Transverse colon (tissue), 4 donors: ENCODE measurements at places on chromosomes 3 and 15. TPM values are rescaled to one million over a fixed set of nuclear protein-coding genes. Genes with fewer than 3 reads are reported as not detected.

DNA sequence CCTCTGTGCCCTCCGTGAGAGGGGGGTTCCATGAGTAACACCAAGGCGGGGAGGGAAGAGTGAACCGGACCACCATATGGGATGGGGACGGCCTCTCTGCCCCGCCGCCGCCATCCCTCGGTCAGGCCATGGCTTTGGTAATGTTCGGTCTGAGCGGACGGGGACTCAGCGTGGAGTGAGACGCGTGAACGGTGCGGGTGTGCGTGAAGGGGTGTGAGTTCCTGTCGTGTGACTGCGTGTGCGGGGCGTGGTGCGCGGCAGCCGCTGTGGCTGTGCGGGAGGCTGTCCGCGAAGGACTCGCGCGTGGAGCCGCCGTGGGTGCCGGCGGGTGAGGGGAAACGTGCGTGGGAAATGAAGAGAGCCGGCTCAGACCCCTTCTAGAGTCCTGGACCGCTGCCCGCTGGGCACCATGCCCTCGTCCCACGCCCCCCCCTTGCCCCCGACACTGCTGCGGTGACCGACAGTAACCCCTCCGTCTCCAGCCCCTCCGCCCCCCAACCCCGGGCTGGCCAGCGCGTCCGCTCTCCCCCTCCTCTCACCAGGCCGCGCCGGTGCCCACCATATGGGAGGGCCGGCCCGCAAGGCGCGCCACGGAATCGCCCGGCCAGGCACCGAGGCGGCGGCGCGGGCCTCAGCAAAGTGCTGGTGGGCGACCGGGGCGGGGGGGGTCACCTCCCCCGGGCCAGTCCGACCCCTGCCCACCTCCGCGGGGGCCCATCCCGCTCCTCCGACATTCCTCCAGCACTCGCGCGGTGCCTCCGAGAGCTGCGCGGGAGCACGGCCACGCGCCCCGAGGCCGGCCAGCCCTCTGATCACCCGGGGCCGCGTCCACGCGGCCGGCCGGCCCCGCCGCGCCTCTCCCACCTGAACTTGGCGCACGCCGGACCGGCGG lies 589 bp downstream of the KLF15 start:
- peaks cover 59% of the 10 kb centered on the region for H3K27me3 ChIP-seq
- H3K4me1 ChIP-seq = peaks cover 14% of the 10 kb centered on the region
- H3K27ac ChIP-seq = peak overlapping the region; percentile 77
- no peaks in the 10 kb centered on the region for H3K36me3 ChIP-seq

- H3K27me3 ChIP-seq = no peaks in the 10 kb centered on the region
- H3K4me1 ChIP-seq = peaks cover 7% of the 10 kb centered on the region
- H3K36me3 ChIP-seq = no peaks in the 10 kb centered on the region
- no peak for DNase-seq
- no peak overlapping the region for H3K27ac ChIP-seq
Measured at GRCh38 chr15:40314723-40315276, 7.1 kb upstream of the PLCB2 start.

GRCh38 chr3:81962396-81962795 lies 201.0 kb upstream of the GBE1 start:
- H3K4me1 ChIP-seq = no peaks in the 10 kb centered on the region
- H3K27me3 ChIP-seq = no peaks in the 10 kb centered on the region
- no peak overlapping the region for H3K27ac ChIP-seq
- DNase-seq = no peak
- H3K36me3 ChIP-seq = no peaks in the 10 kb centered on the region

- H3K4me1 ChIP-seq = peaks cover 8% of the 10 kb centered on the region
- H3K27ac ChIP-seq = peak overlapping the region; percentile 85
- H3K36me3 ChIP-seq = no peaks in the 10 kb centered on the region
- H3K27me3 ChIP-seq = no peaks in the 10 kb centered on the region
- DNase-seq = peak; percentile 62
Measured at GRCh38 chr15:31392761-31393401, 66.2 kb downstream of the KLF13 start.

DNA sequence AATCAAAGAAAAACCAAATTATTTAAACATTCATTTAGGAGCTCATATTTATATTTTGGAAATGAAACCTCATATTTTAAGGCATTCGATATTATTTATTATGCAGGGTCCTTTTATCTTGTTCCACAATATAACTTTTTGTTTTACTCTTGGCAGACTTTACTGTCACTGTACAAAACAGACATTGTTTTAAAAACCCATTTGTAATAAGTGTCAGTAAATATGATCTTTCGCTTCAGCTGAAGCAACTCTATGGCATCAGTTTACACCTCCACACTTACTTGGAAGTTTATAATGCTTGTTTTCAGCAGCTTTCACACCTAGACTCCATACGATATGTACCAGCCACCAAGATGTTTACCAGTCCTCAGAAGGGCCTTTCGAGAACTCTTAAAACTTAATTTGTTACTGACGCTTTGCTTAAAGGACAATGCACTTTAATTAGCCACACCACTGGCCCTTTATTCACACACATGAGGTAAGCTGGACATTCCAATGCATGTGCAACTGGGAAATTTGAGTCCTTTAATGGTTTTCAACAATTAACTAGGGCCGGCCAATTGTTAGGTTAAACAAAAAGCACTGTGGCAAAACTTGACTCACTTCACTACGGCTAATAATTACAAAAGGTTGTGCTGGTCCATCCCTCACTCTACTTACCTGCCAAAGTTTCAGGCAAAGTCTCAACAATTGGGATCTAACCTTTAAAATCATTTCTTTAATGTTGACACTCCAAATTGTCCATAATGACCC lies 16.7 kb downstream of the WWTR1 start:
- no peak for DNase-seq
- H3K27me3 ChIP-seq = peaks cover 80% of the 10 kb centered on the region
- no peaks in the 10 kb centered on the region for H3K36me3 ChIP-seq
- H3K27ac ChIP-seq = peak overlapping the region; percentile 7

DNA sequence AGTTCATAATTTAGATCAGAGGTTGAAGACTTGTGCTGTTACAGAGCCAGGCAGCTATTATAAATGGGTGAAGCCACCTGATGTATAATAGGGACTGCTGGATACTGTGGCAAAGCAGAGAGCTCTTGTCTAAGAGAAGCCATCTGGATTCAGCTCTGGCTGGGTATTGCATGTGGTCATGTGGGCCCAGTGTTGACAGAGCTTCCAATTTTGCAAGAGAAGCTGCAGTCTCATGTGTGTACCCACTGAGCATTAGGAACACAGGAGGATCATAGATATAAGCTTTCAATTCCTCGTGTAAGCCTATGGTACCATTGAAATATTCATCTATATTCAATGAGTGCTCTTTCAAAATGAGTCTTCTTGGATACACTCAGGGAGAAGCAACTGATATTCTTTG lies 303.9 kb upstream of the SLCO3A1 start:
- no peaks in the 10 kb centered on the region for H3K27me3 ChIP-seq
- H3K27ac ChIP-seq = no peak overlapping the region
- no peak overlapping the region for H3K4me3 ChIP-seq
- no peaks in the 10 kb centered on the region for H3K36me3 ChIP-seq
- no peak for DNase-seq
- H3K4me1 ChIP-seq = no peaks in the 10 kb centered on the region

DNA sequence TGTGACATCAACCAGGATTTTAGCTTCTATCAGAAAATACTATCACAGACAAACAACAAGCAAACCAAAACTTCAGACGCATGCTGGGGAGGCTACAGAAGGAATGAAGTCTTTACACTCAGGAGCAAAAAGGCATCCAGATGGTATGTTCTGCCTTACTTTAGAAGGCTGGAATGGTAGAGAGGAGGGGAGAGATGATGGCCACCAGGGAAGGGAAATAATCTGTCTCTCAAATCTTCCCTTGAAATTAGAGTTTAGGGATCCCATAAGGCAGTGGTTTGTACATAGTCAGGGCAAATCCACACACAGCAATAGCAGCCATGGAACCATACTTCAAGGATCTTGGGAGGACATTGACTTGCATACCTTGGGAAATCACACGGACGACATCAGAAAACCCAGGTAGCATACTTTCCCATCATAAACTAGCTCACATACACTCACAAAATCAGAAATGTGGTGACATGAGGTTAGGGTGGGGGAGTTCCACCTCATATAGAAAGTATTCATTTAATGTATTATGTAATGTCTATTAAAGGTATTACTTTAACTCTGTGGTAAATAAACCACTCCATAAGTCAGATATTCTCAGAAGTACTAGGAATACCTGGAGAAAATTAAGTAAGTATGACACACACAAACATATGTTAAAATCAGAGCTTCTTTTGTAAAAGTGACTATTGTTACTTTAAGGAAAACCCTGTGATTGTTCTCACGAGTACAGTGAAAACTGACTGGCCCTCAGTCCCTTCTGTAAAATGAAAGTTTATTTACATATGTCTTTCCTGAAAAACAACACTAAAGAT lies 9.4 kb downstream of the BTLA start:
- H3K27me3 ChIP-seq = no peaks in the 10 kb centered on the region
- no peaks in the 10 kb centered on the region for H3K36me3 ChIP-seq
- H3K4me3 ChIP-seq = no peak overlapping the region

GRCh38 chr15:57640930-57641682 lies 49.4 kb downstream of the MYZAP start:
- peaks cover 2% of the 10 kb centered on the region for H3K4me1 ChIP-seq
- no peak overlapping the region for H3K4me3 ChIP-seq
- H3K27ac ChIP-seq = no peak overlapping the region
- DNase-seq = no peak
- H3K36me3 ChIP-seq = no peaks in the 10 kb centered on the region
- no peaks in the 10 kb centered on the region for H3K27me3 ChIP-seq

GRCh38 chr3:46935168-46935858 lies 41.2 kb downstream of the CCDC12 start:
- no peaks in the 10 kb centered on the region for H3K27me3 ChIP-seq
- H3K36me3 ChIP-seq = peaks cover 7% of the 10 kb centered on the region
- peak overlapping the region; percentile 67 for H3K27ac ChIP-seq
- peak; percentile 58 for DNase-seq
- no peak overlapping the region for H3K4me3 ChIP-seq

- H3K4me1 ChIP-seq = no peaks in the 10 kb centered on the region
- H3K4me3 ChIP-seq = no peak overlapping the region
- H3K27me3 ChIP-seq = no peaks in the 10 kb centered on the region
- no peak overlapping the region for H3K27ac ChIP-seq
- no peak for DNase-seq
Measured at GRCh38 chr3:194014756-194015155, 121.2 kb upstream of the HES1 start.

DNA sequence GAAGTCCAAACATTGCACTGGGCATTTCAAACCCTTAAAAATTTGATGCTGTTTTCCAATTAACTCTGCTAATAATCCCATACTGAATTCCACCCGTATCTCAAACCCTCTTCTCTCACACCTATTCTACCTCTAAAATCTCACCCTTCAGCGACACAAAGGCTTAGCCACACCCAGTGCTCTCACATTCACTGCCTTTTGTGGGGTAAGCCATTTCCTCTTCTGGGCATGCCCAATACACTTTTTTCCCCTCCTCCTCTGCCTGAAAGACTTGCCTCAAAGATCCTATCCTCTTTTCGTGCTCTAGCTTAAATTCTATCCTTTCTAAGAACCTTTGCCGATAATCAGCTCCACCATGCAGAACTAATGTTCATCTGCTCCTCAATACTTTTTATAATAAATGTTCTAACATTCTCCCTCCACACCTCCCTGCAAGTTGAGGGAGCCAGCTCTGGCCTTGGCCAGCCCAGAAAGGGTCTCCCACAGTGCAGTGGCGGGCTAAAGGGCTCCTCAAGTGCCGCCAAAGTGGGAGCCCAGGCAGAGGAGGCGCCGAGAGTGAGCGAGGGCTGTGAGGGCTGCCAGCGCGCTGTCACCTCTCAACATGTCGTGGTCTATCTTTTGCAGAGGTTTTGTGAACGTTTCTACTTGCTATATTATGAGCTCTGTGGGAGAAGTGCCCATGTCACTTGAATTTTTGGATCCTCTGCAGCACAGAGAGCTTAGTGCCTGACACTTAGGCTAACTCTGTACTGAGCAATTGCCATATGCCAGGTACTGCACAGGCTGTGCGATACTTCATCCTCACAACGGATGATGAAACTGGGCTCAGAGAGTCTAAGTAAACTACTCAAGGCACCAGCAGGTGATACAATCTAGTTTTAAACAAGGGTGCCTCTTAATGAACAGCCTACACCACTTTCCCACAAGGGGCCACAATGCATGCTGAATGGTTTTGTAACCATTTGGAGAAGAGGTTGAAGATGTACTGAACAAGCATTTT lies 53.6 kb upstream of the BCL6 start:
- no peak overlapping the region for H3K27ac ChIP-seq
- DNase-seq = no peak
- H3K4me1 ChIP-seq = no peaks in the 10 kb centered on the region
- no peaks in the 10 kb centered on the region for H3K27me3 ChIP-seq
- H3K4me3 ChIP-seq = no peak overlapping the region

DNA sequence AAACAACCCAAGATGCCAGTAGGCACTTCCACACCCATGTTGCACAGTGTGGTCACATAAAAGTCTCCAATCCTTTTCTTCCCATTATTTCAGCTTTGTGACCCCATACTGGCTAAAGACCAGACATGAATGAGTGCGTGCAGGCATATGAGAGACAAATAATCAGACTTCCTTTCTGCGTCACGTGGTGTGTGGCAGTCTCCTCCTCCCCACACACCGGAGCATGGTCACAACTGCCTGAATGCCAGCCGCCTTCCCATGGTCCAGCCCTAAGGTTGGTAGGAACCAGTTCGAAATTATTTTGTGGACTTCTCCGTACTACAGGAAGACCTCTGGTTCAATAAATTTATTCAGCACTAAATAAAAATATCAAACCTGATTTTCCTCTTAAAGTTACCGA lies 65.5 kb downstream of the VGLL4 start:
- no peaks in the 10 kb centered on the region for H3K27me3 ChIP-seq
- no peaks in the 10 kb centered on the region for H3K36me3 ChIP-seq
- no peak overlapping the region for H3K4me3 ChIP-seq
- no peak overlapping the region for H3K27ac ChIP-seq
- DNase-seq = no peak

DNA sequence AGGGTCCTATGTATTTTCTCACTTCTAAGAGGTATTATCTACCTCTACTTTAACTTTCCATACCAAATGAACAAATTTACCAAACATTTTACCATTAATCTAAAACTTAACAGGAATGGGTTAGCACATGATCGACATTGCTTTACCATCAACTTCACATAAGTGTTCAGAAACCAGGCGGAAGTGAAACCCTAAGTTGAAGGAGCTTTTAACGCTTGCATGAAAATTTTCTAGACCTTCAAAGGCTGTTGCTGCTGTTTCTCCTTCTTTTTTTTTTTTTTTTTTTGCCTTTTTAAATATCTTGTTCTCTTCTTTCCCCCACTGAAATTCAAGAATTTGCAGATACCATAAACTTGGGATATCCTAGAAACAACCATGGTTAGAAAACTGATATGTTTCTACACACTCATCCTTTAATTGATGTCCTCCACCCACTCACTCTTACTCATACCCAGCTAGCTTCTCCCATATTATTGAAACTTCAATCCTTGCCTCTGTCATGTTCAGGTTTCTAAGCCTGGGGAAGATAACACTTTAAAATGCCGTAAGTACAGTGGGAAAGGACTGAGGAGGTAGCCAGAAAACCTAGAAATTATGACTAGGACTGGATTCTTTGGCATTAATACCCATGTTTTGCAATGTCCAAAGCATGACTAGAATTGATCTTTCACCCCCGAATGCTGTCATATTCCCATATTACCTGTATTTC lies 24.7 kb downstream of the MYO5A start:
- no peak overlapping the region for H3K4me3 ChIP-seq
- H3K27ac ChIP-seq = no peak overlapping the region
- no peak for DNase-seq
- no peaks in the 10 kb centered on the region for H3K36me3 ChIP-seq
- no peaks in the 10 kb centered on the region for H3K4me1 ChIP-seq
- no peaks in the 10 kb centered on the region for H3K27me3 ChIP-seq

Gene ANKDD1A
- 3.7 TPM for total RNA-seq

Gene CFAP100
- total RNA-seq = not detected

Gene RSL24D1
- total RNA-seq = 24.1 TPM

Gene ROPN1B
- total RNA-seq = not detected
